ENCODE measurements at places on chromosomes 7 and 10.

- no peak for DNase-seq
Measured at GRCh38 chr10:3503299-3503698, 281.7 kb downstream of the KLF6 start.

DNA sequence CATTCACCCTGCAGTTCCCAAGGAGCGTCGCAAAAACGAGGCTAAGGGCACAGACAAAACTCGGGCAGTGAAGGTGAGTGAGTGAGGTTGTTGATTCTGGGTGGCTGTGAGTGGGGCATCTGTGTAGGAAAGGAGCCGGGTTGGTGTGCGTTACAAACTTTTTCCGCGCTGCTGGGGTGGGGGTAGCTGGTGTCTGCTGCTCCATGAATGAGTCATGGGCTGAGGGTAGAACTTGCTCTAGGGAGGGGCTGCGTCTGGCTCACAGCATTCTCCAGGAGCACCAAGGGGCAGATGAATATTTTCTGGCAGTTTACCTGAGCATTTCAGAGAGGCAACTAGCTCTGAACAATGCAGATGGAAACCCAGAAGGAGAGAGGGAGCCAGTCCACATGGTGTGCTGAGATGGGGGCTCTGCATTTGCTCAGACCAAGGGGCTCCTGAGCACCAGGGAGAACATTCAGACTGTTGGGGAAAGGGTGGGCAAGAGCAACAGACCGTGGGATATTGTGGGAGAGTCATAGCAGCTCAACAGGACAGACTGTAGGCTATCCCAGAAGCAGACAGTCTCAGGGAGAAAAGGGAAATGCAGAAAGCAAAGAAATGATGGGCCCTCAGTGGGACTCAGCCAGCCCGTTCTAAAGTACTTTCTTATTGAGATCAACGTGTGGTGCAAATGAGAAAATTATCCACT is 18.8 kb downstream of the NOBOX start:
- no peak for DNase-seq

GRCh38 chr7:42106562-42106961 is 130.4 kb downstream of the GLI3 start:
- no peak for DNase-seq

DNA sequence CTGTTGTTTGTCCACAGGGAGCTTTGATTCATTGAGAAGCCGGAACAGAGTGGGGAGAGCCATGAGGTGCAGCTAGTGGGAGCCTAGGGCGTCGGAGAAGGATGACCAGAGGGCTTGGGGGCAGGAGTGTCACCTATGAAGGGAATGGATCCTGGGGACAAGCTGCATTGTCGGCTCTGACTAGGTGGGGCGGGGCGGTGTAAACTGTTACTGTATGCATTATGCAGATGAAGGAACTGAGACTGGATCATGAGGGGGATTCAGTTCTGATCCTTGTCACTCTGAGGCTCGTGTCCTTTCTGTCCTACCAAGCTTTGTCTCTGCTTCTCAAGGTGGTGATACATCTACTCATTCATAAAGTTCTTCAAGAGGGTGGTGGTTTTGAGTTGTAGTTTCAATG is 39.9 kb upstream of the MMD2 start:
- no peak for DNase-seq

DNA sequence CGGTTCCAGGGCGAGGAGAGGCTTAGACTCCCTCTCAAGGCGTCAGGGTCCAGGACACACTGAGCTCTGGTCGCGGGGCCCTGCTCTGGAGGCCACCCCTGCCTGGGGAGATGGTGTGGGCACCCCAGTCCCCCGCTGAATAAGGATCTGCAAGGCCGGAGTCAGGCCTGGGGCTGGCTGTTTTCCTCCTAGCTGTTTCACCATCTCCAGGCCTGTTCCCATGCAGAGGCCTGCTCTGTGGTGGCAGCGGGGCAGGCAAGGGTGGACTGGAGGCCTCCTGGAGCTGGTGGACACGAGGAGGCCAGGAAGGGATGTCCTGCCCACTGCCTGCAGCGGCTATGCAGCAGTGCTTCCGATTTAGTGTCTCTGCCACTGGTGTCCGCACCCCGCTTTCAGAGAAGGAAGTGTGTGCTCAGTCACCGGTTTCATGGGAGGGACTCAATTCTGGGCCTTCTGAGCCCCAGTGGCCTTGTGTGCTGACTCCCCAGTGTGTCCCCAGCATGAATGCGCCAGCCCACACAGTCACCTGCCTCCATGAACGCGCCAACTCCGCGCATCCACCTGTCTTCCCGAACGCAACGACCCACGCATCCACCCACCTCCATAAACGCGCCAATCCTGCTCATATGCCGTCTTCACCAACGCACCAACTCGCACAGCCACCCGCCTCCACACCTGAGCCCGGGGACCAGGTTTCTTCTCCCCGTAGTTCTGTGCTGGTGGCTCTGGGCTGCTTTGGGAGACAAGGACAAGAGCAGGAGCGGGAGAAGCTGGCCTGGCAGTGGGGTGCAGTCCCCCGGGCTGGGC is 14.5 kb upstream of the GPR146 start:
- DNase-seq, result no peak

GRCh38 chr7:25031007-25031406 is 51.0 kb upstream of the OSBPL3 start:
- no peak for DNase-seq

DNA sequence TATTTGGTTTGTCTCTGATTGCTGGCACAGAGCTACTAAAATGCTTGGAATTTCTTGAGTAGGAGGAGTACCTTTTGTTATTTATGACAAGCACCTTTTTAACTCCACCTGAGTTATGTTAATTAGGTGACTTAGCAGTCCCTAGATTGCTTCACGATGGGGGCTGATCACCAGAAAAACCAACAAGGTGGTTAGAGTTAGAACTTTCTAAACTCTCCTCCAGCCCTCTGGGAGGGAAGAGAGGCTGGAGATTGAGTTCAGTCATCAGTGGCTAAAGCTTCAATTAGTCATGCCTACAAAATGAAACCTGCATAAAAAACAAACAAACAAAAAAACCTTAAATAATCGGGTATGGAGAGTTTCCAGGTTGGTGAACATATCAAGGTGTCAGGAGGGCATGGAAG is 23.6 kb upstream of the ING3 start:
- no peak for DNase-seq

GRCh38 chr10:34728361-34728760 is 86.7 kb downstream of the PARD3 start:
- DNase-seq, result no peak

DNA sequence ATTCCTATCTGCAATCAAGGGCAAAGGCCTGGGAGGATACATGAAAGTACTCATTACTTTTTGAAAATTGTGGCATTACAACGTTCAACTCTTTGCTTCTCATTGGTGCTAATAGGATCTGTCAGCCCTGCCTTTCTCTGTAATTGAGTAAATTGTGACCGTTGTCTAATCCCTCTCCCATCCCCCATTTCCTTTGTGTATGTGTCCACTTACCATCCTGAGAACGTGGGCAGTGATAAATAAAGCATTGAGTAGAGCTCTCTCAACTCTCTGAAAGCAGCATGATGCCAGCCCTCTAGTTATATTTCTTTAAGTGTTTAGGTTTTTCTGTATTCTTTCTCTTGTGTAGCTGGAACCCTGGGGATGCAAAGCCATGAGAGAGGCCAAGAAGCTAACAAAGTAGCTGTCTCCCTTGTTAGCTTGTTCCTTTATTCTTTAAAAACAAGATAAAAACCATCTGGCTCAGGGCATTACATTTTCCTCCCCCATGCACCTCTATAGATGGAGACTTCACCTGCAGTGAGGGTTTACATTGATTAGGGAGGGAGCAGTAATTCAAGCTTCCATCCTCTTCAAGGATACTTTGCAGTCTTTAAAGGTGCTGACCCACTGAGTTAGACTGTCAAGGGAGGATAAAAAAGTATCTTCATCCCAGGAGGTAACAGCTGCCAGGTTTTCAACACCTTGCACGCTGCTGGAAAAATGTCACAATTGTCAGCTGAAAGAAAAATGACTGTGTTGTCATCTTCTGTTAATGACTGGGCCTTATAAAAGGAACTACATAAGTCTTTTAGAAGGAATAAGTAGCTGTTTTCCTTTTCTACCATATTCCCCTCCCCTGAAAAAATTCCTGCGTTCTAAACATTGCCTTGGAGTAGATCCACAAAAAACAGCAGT is 112.3 kb downstream of the BTRC start:
- no peak for DNase-seq

DNA sequence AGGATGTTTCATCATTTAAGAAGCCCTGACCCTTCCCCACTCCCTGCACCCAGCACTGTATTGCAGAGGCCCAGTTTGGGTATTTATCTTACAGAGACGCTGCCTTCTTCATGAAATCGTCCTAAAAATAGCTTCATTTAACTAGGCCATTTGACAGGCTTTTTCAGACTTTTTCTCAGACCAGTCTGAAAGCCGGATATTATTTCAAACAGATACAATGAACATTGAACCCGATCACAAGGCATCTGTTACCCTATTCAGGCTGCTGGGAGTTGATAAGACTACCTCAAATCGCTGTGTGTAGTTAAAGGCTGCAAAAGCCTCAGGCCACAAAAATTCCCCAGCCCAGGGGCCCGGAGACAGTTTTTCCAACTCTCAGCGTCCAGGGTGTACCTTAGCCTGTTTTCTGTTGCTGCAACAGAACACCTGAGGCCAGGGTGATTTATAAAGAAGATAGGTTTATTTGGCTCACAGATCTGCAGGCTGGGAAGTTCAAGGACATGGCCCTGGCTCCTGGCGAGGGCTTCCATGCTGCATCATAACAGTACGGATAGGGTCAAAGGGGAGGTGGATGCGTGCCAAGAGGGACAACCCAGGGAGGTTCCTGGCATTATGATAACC is 130.7 kb upstream of the SH2B2 start:
- DNase-seq, result no peak

- no peak for DNase-seq
Measured at GRCh38 chr7:137619181-137619580, 227.6 kb downstream of the DGKI start.

GRCh38 chr7:132298790-132299189 is 277.5 kb downstream of the PLXNA4 start:
- no peak for DNase-seq

DNA sequence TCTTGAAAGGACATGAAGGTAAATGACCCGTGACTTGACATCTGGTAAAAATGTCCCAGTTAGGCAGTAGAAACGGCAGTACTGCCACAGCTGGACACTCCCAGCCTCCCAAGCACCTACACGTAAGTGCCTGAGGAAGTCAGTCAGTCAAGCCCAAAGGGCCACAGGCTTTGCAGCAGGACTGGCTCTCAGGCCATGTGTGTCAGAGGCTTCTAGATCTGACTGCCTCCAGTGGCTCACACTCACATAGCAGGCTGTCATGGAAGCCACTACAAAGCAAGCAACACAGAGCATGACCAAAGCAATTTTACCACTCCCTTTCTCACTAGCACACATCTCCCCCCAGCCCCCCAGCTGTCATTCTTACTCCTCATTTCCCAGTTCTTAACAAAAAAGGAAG is 17.8 kb upstream of the CCNJ start:
- DNase-seq, result no peak

DNA sequence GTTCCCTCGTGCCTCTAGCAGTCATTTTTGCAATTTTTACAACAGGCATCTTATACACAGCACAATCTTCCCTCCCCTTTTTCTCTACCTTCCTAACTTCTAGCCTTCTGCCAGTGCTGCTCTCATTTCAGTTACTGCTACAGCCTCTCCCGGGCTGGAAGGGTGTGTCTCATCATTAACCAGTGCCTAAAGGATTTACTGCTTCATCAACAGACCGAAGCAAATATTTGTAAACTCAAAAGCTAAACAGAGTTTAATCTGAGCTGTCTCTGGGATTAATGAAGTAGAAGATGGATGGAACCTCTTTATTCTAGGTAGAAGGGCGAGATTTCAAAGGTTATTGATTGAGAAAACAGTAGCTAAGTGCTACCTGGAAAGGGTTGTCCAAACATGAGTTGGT is 94.3 kb downstream of the PRPF18 start:
- no peak for DNase-seq

Data from stimulated activated CD8-positive, alpha-beta memory T cell treated with anti-CD3 and anti-CD28 coated beads, Interleukin-4, amount 100 ng/mL, for 4 hours (primary cell).